Eye (tissue), 1 donor: ENCODE measurements at places on chromosomes 5 and 9.
A peak's percentile ranks its signal among the peaks of the same experiment; 100 is the strongest.

- DNase-seq: peak; percentile 69
These were observed 124.8 kb downstream of the HSD17B3 start for GRCh38 chr9:96177005-96177718.

DNA sequence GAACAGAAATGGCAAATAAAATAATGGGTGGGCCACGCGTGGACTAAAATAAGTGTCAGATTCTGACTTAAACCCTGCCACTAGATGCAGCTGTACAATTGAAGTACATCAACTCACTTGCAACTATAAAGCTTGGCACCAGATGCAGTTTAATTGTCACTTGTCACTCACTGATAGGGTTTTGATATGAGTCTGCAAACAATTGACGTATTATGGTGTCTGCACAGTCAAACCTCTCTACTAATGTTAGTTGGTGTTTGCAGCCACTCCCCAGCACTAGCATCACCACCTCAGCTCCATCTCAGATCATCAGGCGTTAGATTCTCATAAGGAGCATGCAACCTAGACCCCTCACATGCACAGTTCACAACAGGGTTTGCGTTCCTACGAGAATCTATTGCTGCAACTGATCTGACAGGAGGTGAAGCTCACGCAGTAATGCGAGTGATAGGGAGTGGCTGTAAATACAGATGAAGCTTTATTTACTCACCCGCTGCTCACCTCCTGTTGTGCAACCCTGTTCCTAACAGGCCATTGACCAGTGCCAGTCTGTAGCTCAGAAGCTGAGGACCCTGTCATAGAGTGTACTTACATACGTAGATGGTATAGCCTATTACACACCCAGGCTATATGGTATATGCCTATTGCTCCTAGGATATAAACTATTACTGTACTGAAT, 72.1 kb upstream of the SEMA6A start:
- no peak for DNase-seq

DNA sequence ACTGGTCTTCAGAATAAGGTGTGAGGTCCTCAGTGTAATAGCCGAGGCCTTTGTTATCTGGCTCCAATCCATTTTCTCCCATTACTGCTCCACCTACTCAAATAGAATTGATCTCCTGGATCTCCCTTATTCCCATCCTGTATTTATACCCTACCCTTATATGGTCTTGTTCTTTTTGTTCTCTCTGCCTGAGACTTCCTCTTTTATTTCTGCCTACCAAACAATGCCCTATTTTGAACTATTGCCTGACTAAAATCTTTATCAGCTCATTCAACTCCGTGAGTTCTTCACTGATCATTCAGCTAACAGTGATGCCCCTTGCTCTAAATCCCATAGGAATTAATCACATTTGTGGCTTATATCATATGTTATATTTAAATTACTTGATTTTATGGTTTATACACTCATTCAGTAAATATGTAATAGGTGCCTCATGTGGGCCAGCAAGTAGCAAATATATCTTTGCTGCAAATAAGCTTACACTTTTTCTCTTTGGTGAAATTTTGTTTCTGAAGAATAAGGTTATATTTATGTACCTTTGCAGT, 417.5 kb upstream of the MEF2C start:
- DNase-seq: no peak

DNA sequence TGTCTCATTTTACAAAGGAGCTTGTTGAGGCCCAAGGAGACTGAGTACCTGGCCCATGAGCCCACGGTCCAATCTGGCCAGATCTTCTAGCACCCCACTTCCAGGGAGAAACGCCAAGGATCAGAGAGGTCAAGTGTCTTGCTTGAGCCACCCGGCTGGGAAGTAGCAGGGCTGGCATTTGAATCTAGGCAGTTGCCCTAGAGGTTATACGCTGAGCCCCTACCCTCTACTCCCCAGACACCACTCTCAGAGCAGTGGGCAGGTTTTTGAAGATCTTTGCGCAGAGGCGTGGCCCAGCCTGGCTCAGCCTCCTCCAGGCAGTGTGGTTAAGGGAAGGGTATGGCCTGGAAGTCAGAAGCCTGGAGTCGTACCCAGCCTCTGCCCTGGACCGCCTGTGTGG, 5.8 kb upstream of the NUP214 start:
- no peak for DNase-seq

- DNase-seq: no peak
These were observed 44.3 kb downstream of the NRG2 start for GRCh38 chr5:139998837-139999236.

- DNase-seq: no peak
These were observed 63.1 kb downstream of the ARL15 start for GRCh38 chr5:54247226-54247625.

DNA sequence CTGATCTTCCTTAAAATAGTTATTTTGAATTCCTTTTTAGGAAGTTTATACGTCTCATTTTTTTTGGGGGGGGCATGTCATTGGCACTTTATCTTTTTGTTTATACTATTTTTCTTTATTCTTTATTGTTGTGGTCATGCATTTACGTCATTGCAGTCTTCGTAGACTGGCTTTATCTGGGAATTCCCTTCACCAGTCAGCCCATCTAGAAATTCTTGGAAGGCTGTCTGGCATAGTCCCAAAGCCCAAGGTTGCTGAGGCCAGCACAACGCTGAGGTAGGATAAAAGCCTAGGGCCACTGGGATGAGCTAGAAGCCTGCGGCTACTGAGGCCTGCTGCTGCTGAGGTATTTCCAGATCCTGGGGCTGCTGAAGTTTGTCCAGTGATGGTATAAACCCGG, 121.5 kb downstream of the ISOC1 start:
- DNase-seq: no peak

- DNase-seq: peak; percentile 79
These were observed 665.5 kb upstream of the ZNF608 start for GRCh38 chr5:125411744-125412560.

- DNase-seq: no peak
These were observed 1.2 kb downstream of the CARD6 start for GRCh38 chr5:40842351-40842750.
